ENCODE measurements at places on chromosomes 1 and 21.

- DNase-seq: no peak
Measured at GRCh38 chr1:39473324-39473723, 18.1 kb upstream of the BMP8A start.

DNA sequence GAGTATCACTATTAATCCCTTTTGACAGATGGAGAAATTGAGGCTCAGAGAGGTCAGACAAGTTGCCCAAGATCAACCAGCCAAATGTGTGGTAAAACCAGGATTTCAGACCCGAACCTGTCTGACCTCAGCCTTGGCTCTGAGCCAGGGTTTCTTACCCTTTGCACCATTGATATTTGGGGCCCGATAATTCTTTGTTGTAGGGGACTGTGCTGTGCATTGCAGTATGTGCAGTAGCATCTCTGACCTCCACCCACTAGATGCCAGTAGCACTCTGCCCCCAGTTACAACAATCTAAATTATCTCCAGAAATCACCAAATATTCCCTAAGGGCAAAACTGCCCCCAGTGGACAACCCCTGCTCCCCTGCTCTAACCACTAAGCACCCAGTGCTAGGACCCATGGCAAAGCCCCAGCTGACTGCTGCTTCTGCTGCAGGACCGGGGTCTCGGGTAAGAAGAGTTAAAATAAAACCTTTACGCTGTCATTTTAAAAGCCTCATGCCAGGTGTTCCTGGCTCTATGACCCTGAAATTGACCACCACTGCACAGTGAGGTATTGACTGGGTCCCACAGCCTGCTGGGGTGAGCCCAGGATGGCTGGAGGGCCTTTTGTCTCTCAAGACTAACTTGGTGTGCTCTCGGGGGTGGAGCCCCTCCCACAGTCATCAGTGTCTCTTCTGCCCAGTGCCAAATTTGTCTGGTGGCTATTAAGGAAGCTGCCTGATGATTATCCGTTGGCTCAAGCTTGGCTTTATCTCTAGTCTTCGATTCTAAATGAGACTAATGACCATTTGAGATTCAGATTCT is 5.6 kb upstream of the MAN1C1 start:
- no peak for DNase-seq

- DNase-seq: no peak
Measured at GRCh38 chr21:35465741-35466140, 416.6 kb upstream of the RUNX1 start.

GRCh38 chr1:210688512-210689234 is 360.0 kb downstream of the HHAT start:
- DNase-seq: no peak

DNA sequence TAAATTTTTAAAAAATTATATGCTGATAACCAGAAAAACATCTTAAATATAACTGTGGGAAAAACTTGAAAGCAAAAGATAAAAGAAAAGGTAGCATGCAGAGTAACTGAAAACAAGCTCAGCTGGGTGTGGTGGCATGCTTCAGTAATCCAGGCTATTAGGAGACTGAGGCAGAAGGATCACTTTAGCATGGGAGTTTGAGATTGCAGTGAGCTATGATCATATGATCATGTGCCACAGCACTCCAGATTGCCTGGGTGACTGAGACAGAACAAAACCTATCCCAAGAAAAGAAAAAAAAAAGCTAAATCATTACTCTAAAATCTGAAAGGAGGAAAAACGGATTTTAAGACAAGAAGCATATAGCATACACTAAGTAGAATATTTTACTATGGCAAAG is 1624.0 kb downstream of the AMY1C start:
- DNase-seq: no peak

GRCh38 chr1:202145068-202145743 is 669 bp upstream of the ARL8A start:
- no peak for DNase-seq

DNA sequence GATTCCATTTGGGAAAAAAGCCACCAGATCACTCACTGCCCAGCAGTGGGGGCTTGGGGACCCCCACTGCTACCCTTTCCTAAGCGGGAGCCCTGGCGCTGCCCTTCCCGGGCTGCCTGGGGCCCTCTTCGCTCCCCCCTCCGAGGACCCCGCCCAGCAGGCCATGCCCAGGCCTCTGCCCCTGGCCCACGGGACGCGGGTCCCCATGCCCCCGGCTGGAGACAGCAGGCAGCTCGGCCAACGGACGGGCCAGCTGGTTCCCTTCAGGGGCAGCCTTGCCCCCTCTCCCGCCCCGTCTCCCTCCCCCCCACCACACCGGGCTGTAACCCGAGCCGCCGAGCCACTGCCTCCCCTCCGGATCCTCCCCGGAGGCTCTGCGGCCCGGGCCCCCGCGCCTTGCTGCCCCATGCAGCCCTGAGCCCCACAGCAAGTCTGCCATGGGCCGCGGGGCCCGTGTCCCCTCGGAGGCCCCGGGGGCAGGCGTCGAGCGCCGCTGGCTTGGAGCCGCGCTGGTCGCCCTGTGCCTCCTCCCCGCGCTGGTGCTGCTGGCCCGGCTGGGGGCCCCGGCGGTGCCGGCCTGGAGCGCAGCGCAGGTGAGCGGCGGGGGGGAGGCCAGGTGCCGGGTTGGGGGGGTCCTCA is at the start of gene MMP23B:
MMP23B (plus strand) TSS at position 392 of the 639 bp plus-strand sequence; CDS start at position 438, 46 bp downstream.
- no peak for DNase-seq

GRCh38 chr21:45532826-45533360 is 9.3 kb downstream of the SLC19A1 start:
- no peak for DNase-seq

DNA sequence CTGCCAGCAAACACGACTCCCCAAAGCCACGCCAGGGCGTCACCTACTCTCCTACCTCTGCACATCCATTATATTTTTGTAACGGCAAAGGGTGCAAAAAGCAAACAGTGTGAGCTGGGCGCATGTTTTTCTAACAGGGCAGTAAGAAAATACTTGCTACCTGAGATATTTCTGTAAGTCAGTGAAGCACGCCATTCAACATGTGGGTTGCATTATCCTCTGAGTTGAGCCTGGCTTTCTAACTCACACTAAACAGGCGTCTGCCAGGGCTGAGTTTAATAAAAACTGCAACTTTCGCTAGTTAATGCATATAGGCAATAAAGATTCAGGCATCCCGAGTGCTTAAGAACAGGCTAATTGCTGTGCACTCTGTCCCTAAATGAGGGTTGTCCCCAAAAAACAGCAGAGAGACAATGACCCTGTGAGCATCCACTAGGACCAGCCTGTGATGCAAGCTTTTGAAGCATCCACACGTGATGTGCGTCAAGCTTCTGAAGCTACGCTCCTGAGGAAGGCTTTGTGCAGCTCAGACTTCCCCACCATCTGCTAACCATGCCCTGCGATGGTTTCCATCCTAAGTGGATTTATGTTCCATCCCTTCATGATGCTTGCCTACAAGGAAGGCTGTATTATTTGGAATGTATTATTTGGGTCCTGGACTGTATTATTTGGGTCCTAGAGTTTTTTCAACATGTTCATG is 70.0 kb upstream of the SIM2 start:
- no peak for DNase-seq

- no peak for DNase-seq
Measured at GRCh38 chr1:246567646-246568235, 1.5 kb downstream of the CNST start.

DNA sequence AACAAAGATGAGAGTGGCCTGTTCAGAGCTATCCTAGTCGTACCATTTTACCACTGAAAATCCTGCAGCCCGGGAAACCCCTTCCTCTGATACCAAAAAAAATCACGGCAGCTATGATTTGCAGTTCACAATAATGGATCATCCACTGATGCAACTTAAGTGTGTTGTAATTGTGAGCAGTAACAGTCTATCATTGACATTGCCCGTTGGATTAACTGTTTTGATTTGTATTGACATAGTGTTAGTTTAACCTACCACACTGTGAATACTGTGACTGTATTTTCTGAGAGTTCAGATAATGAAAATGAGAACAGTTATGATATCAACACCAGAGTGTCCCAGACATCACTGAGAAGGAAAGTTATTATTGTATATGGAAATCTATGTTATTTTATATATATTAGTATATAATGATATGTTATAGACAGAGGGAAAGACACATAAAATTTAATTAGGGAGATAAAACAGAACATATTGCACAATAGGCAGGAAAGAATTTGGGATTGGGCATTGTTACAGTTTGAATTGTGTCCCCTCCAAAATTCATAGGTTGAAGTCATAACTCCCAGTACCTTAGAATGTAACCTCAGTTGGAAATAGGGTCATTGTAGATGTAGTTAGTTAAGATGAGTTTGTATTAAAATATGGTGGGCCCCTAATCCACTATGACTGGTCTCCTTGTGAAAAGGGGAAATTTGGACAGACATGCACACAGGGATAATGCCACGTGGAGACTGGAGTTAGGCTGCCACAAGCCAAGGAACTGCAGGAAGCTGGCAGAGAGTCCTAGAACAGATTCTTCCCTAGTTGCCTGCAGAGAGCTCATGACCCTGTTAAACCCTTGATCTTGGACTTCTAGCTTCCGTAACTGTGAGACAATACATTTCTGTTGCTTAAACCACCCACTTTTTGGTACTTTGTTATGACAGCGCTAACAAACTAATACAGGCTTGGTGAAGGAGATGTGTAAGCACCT is 54.4 kb downstream of the TLCD4 start:
- DNase-seq: no peak

- no peak for DNase-seq
Measured at GRCh38 chr1:219467524-219467923, 145.4 kb downstream of the ZC3H11B start.

DNA sequence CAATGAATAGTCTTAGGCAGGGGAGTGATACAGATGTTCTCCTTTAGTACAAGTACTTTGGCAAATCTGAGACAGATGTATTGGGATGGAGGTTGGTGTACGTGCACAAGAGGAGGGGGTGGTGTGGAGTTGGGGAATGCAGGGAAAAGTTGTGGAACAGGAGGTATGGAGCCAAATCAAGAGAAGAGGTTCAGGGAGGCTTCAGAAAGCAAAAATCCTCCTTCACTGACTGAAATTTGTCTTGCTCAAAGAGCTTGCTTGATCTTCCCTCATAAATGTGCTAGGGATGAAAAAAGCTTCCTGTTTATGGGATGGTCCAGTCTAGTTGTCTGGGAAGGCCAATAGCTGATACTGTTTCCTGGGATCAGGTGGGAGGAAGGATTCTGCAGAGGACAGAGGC is 5.8 kb downstream of the RNF19B start:
- no peak for DNase-seq

GRCh38 chr1:155178441-155179111 is 4.9 kb downstream of the TRIM46 start:
- no peak for DNase-seq

DNA sequence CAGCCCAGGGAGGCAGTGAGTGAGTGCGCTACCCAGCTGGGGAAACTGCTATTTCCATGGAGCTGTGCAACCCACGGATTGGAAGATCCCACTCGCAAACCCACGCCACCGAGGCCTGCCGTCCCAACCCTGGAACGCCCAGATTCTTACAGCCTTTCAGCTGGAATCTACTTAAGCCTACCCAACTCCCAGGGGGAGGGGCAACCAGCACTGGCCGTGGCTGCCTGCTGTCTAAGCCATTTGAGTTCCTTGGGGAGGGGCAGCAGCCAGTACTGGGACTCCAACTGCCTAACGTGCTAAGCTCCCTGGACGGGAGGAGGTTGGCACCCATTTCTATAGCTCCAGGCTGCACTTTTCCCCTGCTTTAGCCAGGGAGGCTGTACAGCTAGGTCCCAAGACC is 27.1 kb upstream of the ZNF669 start:
- no peak for DNase-seq

GRCh38 chr1:31653717-31654473 is 9.2 kb upstream of the PEF1 start:
- DNase-seq: no peak

- DNase-seq: no peak
Measured at GRCh38 chr21:44529503-44530125, 10.4 kb downstream of the KRTAP10-1 start.

Data from stimulated activated CD4-positive, alpha-beta T cell treated with anti-CD3 and anti-CD28 coated beads, TNF-alpha, amount 100 ng/mL, for 48 hours (primary cell).